LNCaP clone FGC (cell line): ENCODE measurements at places on chromosomes 11 and 22.

DNA sequence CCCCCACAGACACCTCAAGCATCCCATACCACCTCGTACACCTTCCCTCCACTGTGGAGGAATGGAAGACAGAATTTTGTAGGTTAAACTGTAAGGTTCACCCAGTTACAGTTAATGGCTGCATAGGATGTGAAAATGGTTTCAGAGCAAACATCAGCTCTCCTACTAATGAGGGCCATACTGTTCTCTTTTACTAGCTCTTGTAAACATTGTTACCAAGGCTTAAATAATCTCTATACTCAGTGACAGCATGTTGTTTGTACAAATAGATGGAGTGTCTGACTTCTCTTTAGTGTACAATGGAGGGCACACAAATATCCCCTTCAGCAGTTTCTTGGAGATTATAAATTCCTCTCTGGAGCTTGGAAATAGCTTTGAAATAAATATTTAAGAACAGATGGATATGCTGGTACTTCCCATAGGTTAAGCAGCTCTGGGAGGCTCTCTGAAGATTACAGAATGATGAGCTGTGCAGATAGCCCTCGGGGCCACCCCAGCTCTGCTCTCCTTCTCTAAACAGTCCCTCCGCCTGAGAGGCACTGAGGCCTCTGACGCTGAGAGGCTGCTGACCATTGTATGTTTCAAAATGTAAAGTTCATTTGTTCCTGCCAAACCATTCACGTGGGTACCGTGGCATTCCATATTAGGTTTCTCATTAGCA lies 25.7 kb downstream of the TTC12 start:
- DNase-seq: peak; percentile 68

- DNase-seq: no peak
Observed at GRCh38 chr11:692824-693414, 2.1 kb downstream of the DEAF1 start.

DNA sequence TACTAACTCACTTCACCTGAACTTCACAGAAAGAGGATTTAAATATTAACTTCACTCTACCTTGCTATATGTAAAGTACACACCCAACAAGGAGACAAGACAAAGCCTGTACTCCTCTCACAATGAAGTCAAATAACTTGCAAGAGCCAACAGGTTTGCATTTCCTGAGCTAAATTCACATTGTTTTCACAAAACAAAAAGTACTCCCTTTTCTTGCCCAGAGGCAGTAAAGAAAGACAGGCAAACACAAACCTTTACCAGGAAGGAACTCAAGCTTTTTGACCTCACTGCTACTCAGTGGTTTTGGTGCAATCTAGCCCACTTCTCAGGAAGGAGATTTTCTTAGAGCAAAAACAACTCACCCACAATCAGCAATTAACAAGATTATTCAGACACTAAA lies 15.7 kb downstream of the USP28 start:
- no peak for DNase-seq

- DNase-seq: peak; percentile 69
Observed at GRCh38 chr11:18065572-18065971, 19.5 kb upstream of the TPH1 start.

DNA sequence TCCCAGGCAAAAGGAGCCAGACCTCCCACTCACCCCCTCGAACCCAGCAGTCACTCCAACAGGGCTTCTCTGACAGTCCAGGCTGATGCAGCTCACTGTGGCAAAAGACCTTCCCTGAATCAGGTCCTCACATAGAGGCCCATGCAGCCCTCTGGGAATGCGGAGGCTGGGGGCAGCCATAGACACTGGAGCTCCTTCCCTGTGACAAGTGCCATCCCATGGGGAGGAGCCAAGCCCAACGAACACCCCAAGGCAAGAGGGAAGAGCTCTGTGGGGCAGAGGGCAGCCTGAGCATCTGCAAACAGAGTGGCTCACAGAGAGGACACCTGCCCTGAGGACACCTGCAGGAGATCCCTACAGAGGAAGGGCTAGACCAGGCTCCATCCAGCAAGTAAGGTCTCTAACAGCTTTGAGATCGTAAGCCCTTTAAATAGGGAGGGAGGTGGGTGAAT lies at the start of gene LINC01488:
TSS of gene LINC01488 (plus strand) at position 271 of the 452 bp plus-strand sequence.
- DNase-seq: no peak

- no peak for DNase-seq
Observed at GRCh38 chr22:38882972-38883622, 11.1 kb upstream of the CBX6 start.

GRCh38 chr11:111448831-111449557 lies 63.2 kb downstream of the BTG4 start:
- no peak for DNase-seq

DNA sequence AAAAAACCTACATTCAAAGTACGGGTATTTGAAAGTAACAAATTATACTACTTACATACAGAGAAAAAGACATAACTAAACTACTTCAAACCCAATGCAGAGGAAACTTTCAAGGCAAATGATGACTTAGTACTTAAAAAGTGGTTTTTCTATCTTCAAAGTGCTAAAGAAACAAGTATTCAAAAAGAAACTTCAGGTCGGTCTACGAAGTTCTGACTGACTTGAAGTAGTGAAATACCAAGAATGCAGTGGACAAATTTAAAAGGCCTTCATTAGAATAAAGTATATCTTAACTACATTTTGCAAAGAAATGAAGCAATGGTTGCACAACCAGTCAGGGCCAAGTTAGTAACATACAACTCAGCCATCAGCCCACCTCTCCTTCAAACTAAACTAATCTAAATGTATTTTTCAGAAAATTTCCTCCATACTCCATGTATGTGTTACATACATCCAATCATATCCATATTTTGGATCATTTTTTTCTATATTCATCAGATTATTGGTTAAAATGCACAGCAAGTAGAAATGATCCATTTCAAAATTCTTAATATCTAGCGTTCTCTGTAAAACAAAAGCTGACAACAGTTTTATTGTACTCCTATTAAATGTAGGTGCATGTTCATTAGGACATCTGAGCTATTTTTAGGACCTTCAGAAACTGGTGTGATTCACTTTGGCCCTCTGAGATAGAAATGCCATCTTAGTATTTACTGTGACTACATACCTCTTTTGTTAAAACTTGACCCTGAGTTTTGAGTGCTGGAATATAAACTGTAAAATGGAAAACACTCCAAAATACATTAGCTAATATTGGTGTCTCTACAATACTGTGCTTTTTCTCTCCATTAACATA lies 49.9 kb downstream of the BIRC2 start:
- no peak for DNase-seq

DNA sequence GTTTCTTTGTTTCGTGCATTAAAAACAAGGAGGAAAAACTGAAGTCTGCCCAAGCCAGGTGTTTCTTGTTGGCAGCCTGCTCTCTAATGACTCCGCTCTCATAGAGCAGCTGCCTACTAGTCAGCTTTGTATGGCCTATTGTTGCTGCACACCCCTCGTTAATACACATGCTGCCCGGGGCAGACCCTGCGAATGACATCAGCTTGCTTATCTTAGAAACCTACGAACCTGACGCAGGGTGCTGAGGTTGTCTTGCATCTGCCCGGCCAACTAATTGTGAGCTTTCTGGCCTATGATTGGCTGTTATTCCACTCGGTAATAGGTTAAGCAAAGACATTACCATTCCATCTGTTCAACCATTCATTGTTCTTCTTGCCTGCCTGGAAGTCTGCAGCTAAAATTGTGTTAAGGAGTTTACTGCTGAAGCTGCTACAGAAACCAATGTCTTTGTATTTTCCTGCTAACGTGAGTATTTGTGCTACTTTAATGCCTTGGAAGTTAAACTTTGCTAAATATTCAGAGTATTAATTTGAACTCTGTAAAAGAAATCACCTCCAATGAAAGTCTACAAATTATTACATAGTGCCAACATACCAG lies 37.5 kb downstream of the ZC3H12C start:
- no peak for DNase-seq

DNA sequence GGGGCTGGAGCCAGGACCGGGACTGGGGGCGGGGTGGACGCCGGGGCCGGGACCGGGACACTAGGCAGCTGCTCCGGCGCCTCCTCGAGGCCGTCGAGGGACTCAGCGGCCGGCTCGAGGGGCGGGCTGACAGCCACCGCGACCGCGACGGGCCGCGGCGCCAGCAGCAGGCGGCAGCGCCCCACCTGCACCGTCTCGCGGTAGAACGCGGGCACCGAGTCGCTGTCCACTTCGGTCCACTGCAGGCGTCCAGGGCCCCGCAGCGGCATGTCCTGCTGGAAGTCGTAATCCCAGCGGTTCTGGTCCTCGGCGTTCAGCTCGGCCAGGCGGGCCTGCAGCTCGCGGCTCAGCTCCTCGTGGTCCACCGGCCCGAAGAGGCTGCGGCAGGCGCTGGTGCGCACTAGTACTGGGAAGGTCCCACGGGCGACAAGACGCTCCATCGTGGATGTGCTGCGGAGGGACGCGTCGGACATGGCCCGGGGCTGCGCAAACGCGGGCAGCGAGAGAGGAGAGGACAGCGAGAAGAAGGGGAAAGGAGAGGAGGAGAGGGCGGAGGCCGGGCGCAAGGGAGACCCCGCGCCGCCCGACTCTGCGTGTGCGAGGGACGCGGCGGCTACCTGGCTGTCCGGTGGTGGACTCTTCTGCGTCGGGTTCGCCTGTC lies 428 bp downstream of the CDKN1C start:
- no peak for DNase-seq

DNA sequence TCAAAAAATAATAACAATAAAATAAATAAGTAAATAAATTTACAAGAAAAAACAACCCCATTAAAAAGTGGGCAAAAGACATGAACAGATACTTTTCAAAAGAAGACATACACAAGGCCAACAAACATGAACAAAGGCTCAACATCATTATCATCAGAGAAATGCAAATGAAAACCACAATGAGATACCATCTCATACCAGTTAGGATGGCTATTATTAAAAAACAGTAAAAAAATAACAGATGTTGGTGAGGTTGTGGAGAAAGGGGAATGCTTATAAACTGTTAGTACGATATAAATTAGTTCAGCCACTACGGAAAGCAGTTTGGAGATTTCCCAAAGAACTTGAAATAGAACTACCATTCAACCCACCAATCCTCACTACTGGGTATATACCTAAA lies 44.6 kb downstream of the PRCP start:
- DNase-seq: no peak
